Fibroblast of mammary gland (primary cell): ENCODE measurements at places on chromosomes 3 and 15.

DNA sequence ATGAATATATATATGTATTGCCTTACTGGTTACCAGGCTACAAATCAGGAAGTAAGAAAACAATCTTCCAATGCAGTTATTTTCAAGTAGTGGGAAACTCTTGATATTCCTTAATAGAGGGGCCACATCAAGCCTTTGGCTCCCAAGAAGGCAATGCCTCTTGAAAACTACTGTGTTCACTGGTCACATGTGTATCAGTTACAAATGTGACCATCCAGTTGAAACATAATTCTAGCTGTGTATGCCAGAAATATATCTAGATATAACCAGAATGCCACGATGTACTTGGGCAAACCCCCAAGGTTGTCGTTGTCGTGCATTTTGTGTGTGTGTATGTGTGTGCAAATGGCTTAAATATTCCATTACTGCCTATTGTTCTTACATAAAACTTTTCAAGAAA is 200.8 kb downstream of the SUCLG2 start:
- DNase-seq, result no peak

- no peak for DNase-seq
Measured at GRCh38 chr15:84764989-84765388, 16.6 kb downstream of the ZNF592 start.

- no peak for DNase-seq
Measured at GRCh38 chr3:13348661-13349396, 71.3 kb downstream of the NUP210 start.

- DNase-seq, result peak; percentile 96
Measured at GRCh38 chr15:51260202-51260601, 78.2 kb downstream of the CYP19A1 start.

- DNase-seq, result no peak
Measured at GRCh38 chr15:31173790-31174450, 72.4 kb upstream of the TRPM1 start.

DNA sequence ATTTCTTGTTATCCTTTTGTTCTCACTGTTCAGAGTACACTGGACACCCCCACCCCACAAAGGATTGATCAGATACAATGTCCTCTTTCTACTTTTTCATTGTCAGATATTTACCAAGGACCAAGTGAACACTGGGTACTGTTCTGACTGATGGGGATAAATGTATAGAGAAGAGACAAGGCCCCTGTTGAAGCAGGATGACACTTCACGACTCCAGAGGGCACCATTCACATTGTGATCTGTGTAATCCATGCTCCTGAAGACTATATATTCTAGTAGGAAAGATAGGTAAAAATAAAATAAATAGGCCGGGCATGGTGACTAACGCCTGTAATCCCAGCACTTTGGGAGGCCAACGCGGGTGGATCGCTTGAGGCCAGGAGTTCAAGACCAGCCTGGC is 7.2 kb upstream of the CRYGS start:
- DNase-seq, result no peak

DNA sequence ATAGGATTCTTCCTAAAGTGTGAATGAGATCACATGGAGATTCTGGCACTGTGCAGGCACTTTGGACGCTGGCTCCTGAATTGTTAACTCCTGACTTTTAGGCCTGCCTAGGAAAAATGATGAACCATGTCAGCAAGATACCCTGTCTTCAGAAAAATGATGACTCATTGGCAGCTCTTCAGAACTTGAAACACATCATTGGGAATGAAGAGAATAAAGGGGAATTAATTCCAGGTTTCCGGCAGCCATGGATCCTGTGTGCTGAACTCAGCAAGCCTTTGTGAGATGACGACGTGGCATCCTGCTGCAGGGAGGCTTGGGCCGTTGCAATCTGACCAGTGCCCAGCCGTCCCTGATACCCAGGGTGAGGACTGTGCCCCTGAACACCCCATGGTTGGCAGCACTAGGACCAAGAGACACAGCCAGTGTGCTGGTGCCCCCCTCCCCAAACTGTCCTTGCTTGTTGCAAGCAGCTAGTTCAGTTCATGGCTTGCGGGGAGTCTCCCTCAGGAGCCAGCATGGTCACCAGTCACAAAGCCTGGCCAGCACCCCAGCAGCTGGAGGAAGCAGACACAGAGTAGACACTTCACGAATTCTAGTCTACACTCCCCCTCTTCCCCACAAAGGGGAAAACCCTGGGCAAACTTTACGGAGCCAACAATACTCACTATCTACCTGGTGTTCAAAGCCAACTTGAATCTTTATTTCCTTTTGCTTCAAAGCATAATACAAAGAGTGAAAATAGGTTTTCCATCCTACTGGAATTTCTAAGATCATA is 7.8 kb upstream of the LIPC start:
- DNase-seq, result peak; percentile 95

- no peak for DNase-seq
Measured at GRCh38 chr3:68088216-68088615, 433.8 kb upstream of the SUCLG2 start.

DNA sequence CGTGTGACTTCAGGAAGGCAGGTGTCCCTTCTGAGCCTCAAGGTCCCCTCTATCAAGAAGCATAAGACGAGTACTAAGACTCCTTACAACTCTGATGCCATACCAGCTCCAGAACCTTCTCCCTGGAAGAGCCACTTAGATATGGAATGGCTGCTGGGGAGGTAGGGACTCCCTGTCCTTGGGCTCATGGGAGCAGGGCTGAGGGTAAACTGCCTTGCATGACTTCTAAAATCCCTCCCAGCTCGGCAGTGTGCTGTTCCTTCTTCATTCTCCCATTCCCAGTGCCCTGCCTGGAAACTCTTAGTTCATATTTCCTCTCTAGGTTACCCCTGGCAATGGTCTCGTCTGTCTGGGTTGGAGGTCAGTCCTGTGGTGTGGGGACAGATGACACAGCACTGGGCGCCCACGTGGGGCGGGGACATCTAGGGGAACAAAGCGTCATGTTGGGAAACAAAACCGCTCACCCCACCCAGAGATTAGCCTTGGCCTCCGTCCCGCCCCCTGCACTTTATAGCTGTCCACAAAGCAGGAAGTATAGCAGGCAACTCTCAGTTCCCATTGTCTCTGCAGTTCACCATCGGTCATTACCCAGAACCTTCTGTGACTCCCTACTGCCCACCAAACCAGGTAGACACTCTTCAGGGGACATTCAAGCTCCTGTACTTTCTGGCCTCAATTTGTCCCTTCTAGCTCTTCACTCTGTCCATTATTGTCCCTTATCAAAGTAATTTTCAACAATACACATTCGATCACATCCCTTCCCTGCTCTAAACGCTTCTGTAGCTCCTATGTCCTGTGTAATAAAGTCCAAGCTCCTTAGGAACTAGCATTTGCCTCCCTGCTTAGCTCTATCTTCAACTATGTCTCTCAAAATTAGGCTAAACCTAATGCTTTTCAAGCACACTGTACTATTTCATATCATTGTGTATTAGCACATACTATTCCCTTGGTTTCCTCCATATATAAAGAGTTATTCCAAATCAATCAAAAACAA is 73.8 kb downstream of the IQSEC1 start:
- peak; percentile 30 for DNase-seq

GRCh38 chr15:53414167-53414566 is 345.3 kb downstream of the WDR72 start:
- no peak for DNase-seq

DNA sequence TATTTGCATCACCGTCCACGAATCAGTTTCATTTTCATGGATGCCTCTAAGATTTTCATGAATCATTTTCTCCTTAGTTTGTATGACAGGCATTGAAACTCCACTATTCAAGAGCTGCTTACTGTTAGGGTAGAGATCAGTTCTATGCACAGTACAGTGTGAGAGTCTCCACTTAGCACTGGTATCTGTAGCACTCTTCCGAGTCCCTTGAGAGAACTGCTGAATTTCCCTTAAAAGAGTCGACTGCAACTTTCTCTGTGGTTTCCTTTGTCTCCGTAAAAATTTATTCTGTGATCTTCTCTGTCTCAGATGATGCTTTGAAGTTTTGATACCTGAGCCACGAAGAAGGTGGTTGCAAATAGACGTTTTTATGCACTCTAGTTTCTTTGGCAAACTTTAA is 14.8 kb downstream of the GTPBP8 start:
- DNase-seq, result no peak

DNA sequence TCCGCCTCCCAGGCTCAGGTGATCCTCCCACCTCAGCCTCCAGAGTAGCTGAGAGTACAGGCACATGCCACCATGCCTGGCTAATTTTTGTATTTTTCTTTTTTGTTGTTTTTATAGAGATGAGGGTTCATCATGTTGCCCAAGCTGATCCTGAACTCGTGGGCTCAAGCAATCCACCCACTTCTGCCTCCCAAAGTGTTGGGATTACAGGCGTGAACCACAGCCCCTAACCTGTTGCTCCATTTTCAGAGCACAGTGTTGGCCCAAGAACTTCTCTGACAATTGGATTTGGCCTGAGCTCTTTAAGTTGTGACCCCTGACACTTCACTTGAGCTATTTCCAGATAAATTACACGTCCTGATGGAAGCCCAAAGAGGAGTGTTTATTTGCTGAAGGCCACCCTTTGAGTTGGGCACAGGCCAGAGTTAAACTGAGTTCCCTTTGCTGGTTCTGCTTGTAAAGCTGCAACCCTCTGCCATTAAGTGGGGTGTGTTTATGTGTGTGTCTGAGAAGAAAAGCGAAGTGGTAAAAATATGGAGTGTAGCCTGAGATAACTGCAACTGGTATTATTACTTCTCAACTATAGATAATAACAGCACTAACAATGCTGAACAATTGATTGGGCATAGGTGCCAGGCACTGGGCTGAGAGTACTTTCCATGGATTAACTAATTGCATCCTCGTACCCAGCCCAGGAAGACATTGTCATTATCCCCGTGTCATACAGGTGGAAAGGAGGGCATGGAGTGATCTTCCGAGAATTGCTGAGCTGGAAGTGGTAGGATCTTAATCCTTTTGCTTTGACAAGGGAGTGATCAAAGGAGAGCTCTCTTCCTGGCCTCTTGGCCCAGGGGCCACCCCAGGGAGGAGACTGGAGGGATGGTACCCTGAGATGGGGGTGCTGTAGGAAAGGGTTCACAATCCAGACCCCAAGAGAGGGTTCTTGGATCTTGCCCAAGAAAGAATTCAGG is 91.5 kb upstream of the PROK2 start:
- no peak for DNase-seq

DNA sequence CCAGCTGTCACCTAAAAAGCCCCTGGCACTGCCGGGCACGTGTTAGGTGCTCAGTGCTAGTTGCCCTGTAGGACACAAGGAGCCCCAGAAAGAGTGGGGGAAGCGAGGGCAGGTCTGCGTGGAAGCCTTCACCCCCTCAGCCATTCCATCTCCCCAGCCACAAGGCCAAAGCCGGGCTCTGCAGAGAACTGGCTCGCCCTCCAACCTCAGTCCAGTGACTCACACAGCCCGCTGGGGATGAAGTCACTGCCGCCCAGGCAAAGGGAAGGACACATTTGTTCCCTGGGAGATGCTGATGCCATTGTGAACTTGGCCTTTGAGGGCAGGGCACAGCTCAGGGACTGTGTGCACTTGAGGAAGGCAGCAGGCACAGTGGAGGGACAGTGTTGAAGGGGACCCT is 48.1 kb downstream of the IQSEC1 start:
- DNase-seq, result peak; percentile 72

- no peak for DNase-seq
Measured at GRCh38 chr3:108528459-108529252, 18.3 kb upstream of the MYH15 start.

- peak; percentile 71 for DNase-seq
Measured at GRCh38 chr3:140585828-140586227, 92.0 kb upstream of the TRIM42 start.

DNA sequence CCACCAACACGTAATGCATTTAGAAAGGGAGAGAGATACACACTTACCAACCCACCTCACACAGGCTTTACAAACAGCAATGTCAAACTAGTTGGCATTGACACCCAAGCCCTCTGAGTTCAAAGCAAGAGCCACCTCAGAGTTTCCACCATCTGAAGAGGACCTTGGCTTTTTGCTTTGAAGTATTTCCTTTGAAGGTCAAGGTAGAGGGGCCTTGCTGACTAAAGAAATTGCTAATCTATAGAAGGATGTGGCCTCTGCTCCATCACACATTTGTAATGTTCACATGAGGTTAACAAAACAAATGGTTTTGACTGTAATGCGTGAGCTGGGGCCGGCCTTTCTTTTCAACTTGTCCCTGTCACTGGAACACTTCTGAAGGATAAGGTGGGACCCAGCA is 117.7 kb downstream of the POLR2M start:
- no peak for DNase-seq
